ENCODE measurements at places on chromosomes 5 and 9. TPM values are rescaled to one million over a fixed set of nuclear protein-coding genes. Genes with fewer than 3 reads are reported as not detected.
A peak's percentile ranks its signal among the peaks of the same experiment; 100 is the strongest.

GRCh38 chr9:106862110-106862820 lies 701 bp upstream of the ZNF462 start:
- DNase-seq, result no peak
- H3K27ac ChIP-seq, result no peak overlapping the region
- no peaks in the 10 kb centered on the region for H3K27me3 ChIP-seq
- no peaks in the 10 kb centered on the region for H3K4me1 ChIP-seq

- H3K36me3 ChIP-seq, result no peaks in the 10 kb centered on the region
- no peak overlapping the region for H3K27ac ChIP-seq
- no peaks in the 10 kb centered on the region for H3K27me3 ChIP-seq
- DNase-seq, result no peak
- H3K4me1 ChIP-seq, result no peaks in the 10 kb centered on the region
Observed at GRCh38 chr5:106865279-106865678, 805.5 kb downstream of the EFNA5 start.

PDE8B gene
- total RNA-seq, result not detected

GRCh38 chr5:156332245-156332644 lies 5.3 kb downstream of the SGCD start:
- H3K4me1 ChIP-seq, result no peaks in the 10 kb centered on the region
- no peaks in the 10 kb centered on the region for H3K27me3 ChIP-seq
- H3K27ac ChIP-seq, result no peak overlapping the region

GRCh38 chr5:157271740-157272271 lies 5.9 kb downstream of the CYFIP2 start:
- H3K36me3 ChIP-seq, result no peaks in the 10 kb centered on the region
- DNase-seq, result no peak
- no peak overlapping the region for H3K27ac ChIP-seq
- no peaks in the 10 kb centered on the region for H3K27me3 ChIP-seq

- H3K27ac ChIP-seq, result no peak overlapping the region
- no peaks in the 10 kb centered on the region for H3K4me1 ChIP-seq
- peaks cover 9% of the 10 kb centered on the region for H3K27me3 ChIP-seq
- no peak overlapping the region for H3K4me3 ChIP-seq
Observed at GRCh38 chr5:178441486-178442270, 148.5 kb downstream of the COL23A1 start.

GRCh38 chr5:673831-674629 lies 19.1 kb downstream of the TPPP start:
- DNase-seq, result no peak
- no peak overlapping the region for H3K4me3 ChIP-seq
- H3K36me3 ChIP-seq, result no peaks in the 10 kb centered on the region
- H3K27me3 ChIP-seq, result peaks cover 5% of the 10 kb centered on the region
- no peak overlapping the region for H3K27ac ChIP-seq

- no peak for DNase-seq
- peaks cover 5% of the 10 kb centered on the region for H3K4me1 ChIP-seq
- no peaks in the 10 kb centered on the region for H3K27me3 ChIP-seq
Observed at GRCh38 chr9:112360047-112360804, 19.7 kb upstream of the HSDL2 start.

PCDHGB4 gene
- total RNA-seq, result 3.3 TPM

- H3K4me3 ChIP-seq, result no peak overlapping the region
- DNase-seq, result no peak
- H3K27ac ChIP-seq, result no peak overlapping the region
- H3K4me1 ChIP-seq, result peaks cover 32% of the 10 kb centered on the region
- H3K36me3 ChIP-seq, result peaks cover 4% of the 10 kb centered on the region
Observed at GRCh38 chr5:154449786-154450185, 4.0 kb downstream of the SAP30L start.

- no peak overlapping the region for H3K4me3 ChIP-seq
- peaks cover 46% of the 10 kb centered on the region for H3K27me3 ChIP-seq
- no peaks in the 10 kb centered on the region for H3K36me3 ChIP-seq
- H3K4me1 ChIP-seq, result no peaks in the 10 kb centered on the region
Observed at GRCh38 chr9:134565316-134565915, 76.2 kb upstream of the COL5A1 start.

CDO1 gene
- total RNA-seq, result 5.3 TPM

DNA sequence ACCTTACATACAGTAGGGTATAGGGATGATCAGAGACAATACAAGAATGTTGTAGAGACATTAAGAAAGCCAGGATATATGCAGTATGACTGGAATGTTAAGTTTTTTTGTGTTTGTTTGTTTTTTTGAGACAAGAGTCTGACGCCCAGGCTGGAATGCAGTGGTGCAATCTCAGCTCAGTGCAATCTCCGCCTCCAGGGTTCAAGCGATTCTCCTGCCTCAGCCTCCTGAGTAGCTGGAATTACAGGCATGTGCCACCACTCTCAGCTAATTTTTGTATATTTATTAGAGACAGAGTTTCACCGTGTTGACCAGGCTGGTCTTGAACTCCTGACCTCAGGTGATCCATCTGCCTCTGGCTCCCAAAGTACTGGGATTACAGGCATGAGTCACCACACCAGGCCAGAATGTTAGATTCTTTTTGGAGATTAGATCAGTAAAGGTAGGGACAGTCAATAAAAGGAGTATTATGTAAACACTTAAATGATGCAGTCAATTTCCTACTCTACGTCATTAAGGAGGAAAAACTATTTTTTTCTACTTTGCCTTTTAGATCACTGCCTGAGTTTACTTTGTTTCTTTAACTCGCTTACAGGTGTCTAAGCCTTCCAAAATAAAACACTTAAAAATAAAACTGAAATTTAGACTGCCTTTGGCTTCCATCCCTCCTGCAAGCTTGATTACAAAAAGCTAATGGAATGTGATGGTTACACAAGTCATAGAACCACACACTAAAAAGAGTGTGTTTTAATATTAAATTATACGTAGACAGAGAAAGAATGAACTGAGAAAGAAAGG lies 6.8 kb upstream of the HNRNPA0 start:
- H3K27ac ChIP-seq, result no peak overlapping the region
- DNase-seq, result peak; percentile 41
- no peaks in the 10 kb centered on the region for H3K36me3 ChIP-seq
- no peak overlapping the region for H3K4me3 ChIP-seq

FBP1 gene
- total RNA-seq, result 0.29 TPM

DNA sequence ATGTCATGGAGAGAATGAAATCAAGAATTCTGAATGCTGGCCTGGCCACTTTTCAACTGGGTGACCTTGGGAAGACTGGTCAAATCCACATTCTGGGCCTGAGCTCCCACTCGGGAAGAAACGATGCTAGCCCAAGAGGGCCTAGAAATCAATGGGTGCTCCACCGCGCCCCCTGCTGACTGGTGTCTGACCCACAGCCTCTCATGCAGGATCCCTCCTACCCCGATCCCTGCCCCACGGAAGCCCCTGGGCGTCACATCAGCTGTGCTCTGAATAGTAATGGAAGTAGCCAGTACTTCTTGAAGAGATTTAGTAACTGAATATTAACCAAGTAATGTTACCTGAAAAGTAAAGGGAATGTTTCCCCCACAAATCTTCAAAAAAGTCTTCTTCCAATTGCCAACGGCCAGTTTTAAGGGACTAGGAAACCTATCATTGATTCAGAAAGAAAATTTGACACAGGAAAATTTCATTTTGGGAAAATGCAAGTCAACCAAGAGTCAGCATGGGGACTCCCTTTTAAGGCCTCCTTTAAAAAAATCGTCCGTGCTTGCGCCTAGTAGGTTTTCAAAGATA lies 43.9 kb downstream of the CRB2 start:
- no peak for DNase-seq
- no peak overlapping the region for H3K27ac ChIP-seq
- no peaks in the 10 kb centered on the region for H3K4me1 ChIP-seq
- no peaks in the 10 kb centered on the region for H3K36me3 ChIP-seq

GRCh38 chr5:5270958-5271785 lies 131.0 kb downstream of the ADAMTS16 start:
- H3K4me1 ChIP-seq, result 0 out of 2 replicates have a peak, but pooled peaks cover 9% of the 10 kb centered on the region
- peaks cover 19% of the 10 kb centered on the region for H3K27me3 ChIP-seq
- H3K4me3 ChIP-seq, result no peak overlapping the region
- DNase-seq, result peak; percentile 6
- no peaks in the 10 kb centered on the region for H3K36me3 ChIP-seq
- no peak overlapping the region for H3K27ac ChIP-seq

BTNL9 gene
- total RNA-seq, result not detected

GRCh38 chr5:163815240-163815791 lies 309.9 kb downstream of the MAT2B start:
- H3K4me1 ChIP-seq, result no peaks in the 10 kb centered on the region
- no peaks in the 10 kb centered on the region for H3K27me3 ChIP-seq
- H3K36me3 ChIP-seq, result no peaks in the 10 kb centered on the region
- DNase-seq, result no peak
- no peak overlapping the region for H3K27ac ChIP-seq
- no peak overlapping the region for H3K4me3 ChIP-seq

- H3K4me1 ChIP-seq, result no peaks in the 10 kb centered on the region
- H3K4me3 ChIP-seq, result no peak overlapping the region
- H3K27me3 ChIP-seq, result no peaks in the 10 kb centered on the region
- H3K36me3 ChIP-seq, result no peaks in the 10 kb centered on the region
- no peak overlapping the region for H3K27ac ChIP-seq
Observed at GRCh38 chr5:148790545-148791333, 35.7 kb upstream of the ADRB2 start.

TYRP1 gene
- total RNA-seq, result not detected

DNA sequence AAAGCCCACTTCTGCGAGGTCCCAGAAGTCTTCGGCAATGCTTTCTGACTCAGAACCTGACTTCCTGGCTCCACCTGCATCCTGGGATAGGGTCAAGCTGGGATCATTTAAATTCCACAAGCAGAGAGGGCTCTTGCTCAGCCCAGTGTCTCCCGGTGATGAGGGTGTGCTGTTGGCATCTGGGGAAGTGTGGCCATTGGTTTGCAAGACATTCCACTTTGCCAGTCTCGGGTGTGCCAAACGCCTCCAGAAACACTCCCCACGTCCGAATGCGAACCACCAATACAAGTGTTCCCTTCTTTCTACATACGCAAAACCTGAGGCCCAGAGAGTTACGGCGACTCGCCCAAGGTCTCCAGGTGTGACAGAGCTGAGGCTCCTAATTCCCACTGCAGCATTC lies 43.1 kb upstream of the FCN2 start:
- no peak for DNase-seq
- H3K27ac ChIP-seq, result no peak overlapping the region
- no peak overlapping the region for H3K4me3 ChIP-seq
- no peaks in the 10 kb centered on the region for H3K36me3 ChIP-seq

DNA sequence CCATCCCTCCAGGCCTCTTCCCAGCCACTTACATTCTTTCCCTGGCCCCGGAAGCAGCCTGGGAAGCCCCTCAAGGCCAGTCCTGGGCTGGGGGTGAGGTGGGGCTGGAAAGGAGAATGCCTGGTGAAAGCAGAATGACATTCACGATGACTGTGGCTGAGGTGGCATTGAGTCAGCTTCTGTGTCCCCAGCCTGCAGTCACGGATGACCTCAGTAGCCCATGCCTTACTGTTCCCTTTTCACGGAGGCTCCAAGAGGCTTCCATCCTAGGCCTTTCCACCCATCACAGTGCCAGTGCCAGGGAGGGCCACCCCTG lies 2.7 kb downstream of the PRDM12 start:
- H3K4me1 ChIP-seq, result peaks cover 10% of the 10 kb centered on the region
- no peak overlapping the region for H3K4me3 ChIP-seq
- no peak for DNase-seq
- peaks cover 78% of the 10 kb centered on the region for H3K27me3 ChIP-seq
- no peak overlapping the region for H3K27ac ChIP-seq
- no peaks in the 10 kb centered on the region for H3K36me3 ChIP-seq

- no peak overlapping the region for H3K27ac ChIP-seq
- DNase-seq, result no peak
- no peak overlapping the region for H3K4me3 ChIP-seq
- H3K27me3 ChIP-seq, result no peaks in the 10 kb centered on the region
- peaks cover 48% of the 10 kb centered on the region for H3K36me3 ChIP-seq
Observed at GRCh38 chr5:131482617-131483016, 152.4 kb downstream of the RAPGEF6 start.

DNA sequence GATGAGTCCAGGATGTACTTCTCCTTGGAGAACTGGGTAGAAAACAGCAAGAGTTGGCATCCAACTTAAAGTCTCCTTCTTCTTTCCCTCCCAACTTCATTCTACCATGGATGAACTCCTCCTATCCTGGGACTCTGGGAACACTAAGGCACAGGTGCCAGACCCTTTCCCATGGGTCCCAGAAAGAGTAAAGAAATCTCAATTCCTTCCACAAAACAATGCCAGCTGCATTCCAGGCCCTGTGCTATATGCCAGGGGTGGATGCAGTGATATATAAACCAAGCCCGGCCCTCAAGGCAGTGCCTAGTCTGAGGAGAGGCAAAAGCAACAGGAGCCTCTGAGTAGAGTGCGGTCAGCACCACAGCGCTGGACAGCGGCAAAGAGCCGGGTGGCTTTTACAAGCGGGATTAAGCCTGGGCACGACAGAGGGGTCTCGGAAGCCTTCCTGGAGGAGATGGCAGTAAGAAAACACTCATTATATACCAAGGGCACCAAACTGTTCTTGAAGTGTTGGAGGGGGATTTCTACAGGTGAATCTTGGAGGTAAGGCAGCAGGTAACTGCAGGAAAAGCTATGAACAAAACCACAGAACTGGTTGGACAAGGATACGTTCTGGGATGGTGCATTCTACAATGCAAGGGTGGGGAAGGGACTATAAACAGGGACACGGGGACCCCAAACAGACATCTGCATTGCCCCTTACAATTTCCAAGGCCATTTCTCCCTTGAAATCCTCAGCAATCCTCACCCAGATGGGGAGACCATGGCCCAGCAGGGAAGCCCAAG lies 16.4 kb upstream of the TOR2A start:
- no peaks in the 10 kb centered on the region for H3K36me3 ChIP-seq
- H3K27ac ChIP-seq, result no peak overlapping the region
- H3K27me3 ChIP-seq, result peaks cover 56% of the 10 kb centered on the region
- H3K4me3 ChIP-seq, result no peak overlapping the region

DNA sequence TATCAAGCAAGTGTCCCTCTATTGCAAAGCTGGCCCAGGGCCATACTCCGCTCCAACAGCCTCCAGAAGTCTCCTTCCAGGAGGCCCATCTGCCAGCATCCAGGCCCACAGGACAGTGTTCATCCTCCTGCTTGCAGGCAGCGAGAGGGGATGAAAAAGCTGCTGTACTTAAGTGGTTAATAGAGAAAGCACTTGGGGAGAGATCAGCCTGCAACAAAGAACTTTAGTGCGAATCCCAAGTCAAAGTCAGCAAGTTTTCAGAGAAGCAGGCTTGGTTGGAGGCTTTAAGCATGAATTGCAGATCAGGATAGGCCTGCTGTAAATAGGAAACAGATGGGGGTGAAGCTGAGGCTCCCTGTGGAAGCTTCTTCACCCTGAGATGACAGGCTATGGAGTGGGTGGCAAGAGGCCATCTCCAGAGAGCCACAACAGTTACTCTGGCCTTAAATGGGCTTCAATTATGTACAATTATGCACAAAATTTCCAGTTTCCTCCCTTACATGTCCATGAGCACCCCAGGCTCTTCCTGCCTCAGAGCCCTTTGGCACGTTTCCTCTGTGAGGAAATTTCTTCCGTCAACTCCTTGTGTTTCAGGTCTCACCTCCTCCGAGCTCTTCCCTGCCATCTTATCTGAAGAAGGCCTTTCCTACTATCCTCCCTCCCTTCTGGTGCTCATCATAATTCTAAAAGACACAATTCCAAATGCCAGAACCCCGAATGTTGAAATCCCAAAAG lies 98.0 kb upstream of the NR3C1 start:
- no peak overlapping the region for H3K4me3 ChIP-seq
- H3K4me1 ChIP-seq, result peaks cover 27% of the 10 kb centered on the region
- no peak overlapping the region for H3K27ac ChIP-seq
- no peaks in the 10 kb centered on the region for H3K36me3 ChIP-seq
- H3K27me3 ChIP-seq, result no peaks in the 10 kb centered on the region
- no peak for DNase-seq

All from HepG2 (cell line).